ENCODE measurements at places on chromosomes 13 and 19. TPM values are rescaled to one million over a fixed set of nuclear protein-coding genes. Genes with fewer than 3 reads are reported as not detected.
A peak's percentile ranks its signal among the peaks of the same experiment; 100 is the strongest.

The CA11 gene
- polyA plus RNA-seq, result 13.5 TPM

The ZNF480 gene
- 10.9 TPM for polyA plus RNA-seq

- peak; percentile 35 for DNase-seq
These were observed 116.4 kb downstream of the TM9SF2 start for GRCh38 chr13:99617474-99618255.

DNA sequence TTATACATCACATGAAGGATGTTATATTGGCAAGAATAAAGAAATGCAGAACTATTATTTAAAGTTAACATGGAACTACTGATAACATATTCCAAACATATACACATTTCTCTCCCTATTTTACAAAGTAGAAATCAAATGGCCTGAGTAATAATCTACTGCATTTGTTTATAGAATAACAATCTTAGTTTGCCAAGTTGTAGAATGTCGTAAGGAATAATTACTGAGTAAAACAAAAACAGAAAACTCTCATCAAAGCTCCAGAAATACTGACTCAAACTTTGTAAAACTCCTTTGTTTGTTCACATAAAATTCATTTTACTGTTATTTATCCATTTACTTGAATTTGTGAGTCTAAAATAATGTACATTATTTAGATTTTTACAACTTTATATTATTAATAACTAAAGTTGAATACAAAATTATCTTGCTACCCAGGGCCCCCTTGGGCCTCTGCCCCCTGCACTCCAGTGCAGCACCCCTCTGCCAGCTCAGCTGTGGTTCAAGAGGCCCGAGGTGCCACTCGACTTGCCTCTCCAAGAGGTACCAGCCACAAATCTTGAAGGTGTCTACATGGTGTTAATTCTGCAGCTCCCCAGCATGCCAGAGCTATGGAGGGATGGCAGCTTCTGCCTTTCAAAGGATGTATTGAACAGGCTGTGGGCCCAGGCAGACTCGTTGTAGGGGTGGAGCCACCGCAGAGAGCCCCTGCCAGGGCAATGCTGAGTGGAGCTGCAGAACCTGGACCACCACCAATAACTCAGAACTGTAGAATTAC lies 2819.7 kb downstream of the PCDH9 start:
- no peak for DNase-seq

DNA sequence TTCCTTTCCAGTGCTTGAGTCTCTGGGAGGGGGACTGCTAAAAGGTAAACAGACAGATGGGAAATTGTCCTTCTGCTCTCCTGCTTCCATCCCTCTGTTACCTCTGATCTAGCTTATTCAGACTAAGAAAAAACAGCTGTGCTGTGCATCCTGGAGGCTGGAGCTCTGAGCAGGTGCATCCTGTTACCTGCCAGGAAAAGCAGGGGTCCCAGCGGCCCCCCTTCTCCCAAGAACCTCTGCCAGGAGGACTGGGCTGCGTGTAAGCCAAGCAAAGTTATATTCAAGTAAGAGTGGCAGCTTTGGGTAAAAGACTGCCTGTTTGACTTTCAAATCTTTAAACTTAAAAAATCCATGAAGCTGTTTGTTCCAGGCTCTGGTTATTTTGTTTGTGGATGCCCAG lies 75.1 kb downstream of the C13orf42 start:
- DNase-seq, result no peak

- no peak for DNase-seq
These were observed 47.5 kb downstream of the ZIC5 start for GRCh38 chr13:99923877-99924582.

DNA sequence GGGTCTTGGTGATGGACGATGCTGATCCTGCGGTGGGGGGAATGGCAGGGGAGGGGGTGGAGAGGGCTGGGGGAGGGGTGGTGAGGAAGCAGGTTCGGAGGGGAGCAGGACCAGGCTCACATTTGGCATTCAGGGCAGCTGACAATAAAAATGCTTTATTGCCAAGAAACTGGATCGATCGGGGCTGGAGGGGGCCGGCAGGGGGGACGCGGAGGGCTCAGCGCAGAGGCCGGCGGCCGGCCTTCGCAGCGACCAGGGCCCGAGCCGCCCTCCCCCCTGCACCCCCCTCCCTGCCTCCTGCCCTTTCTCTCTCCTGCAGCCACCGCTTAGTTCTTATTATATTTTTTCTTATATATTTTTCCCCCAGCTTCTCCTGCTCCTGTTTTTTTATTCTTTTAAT lies 18.1 kb upstream of the POU2F2 start:
- peak; percentile 49 for DNase-seq

DNA sequence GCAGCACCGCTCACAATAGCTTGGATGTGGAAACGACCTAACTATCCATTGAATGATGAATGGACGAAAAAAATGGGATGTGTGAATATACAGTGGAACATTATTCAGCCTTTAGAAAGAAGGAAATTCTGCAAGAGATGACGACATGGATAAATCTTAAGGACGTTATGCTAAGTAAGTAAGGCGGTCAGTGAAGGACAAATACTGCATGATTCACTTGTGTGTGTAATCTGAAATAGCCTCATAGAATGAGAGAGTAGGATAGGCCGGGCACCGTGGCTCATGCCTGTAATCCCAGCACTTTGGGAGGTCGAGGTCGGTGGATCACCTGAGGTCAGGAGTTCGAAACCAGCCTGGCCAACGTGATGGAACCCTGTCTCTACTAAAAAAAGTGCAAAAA lies 25.4 kb upstream of the ZNF766 start:
- no peak for DNase-seq

DNA sequence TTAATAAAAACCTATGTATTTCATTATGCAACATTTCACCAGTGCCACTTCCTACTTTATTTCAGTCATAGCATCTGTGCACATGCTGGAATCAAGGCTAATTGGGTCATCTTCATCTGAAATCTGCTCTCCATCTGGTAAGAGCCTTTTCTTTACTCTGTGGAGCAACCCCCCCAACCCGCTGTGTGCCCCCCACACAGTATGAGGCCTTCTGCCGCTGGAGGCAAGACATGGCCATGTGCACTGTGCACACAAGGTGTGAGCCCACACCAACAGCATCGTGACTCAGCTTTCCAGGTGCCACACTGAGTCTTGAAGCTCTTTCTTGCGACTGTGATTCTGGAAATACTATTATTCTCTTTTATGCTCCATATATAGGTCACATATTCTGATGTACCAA lies 471.0 kb downstream of the TBC1D4 start:
- DNase-seq, result peak; percentile 5
